ENCODE measurements at places on chromosomes 4 and X.

GRCh38 chr4:25769251-25769650 is 93.5 kb downstream of the SEL1L3 start:
- DNase-seq, result no peak

DNA sequence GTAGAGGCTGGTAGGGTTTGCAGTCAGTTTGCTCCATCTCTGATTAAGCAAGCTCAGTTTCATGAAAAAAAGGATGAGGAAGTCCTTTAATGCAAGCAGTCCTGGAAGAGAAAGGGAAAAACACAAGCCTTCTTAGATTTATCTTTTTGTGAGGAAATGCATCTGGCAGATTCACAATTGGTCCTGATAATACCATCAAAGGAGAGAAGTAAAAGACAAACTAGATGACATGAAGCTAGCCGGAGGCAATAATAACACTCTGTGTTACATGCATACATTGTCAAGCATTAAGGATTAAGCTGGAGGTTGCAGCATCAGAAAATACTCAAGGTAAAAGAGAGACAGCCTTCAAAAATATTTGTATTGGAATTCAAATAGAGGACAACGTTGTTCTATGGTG is 356.0 kb upstream of the TEX13C start:
- DNase-seq, result no peak

DNA sequence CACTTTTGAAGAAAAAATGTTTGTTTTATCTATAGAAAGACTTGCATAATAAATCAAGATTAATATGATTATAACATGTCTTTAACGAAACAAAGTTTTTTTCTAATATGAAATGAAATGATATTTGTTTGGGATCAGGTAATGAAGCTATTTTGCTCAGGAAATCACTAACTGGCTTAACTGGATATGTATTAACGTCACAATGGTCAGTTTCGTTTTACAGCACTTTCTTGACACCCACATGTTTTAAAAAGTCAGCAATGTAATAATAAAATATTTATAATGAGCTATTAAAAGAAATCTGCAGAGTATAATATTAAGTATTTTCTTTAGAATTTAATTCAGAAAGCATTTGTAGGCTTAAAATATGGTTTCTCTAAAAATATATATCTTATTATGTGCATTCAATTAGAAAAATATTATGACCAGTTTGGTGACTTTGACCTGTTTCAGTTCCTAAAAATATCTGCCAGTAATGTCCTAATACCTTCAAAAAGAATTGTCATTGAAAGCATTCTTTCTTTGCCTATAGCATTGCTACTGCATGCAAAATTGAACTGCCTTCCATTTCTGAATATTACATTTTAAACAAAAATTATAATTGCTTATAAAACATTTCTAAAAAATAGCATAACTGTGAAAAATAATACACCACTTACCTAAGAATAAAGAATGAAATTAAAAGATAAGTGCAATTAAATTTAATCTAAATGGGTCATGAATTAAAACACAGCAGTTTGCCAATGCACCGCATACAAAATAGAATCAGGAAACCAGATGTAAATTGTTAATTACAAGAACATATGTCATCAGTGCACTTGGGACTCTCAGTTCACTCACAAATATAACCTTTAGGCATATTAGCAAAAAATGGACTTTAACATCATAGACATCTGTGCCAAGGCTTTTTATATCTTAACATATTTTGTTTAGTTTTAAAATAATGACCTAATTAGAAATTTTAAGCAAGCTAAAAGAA is 31.6 kb downstream of the TIGD2 start:
- no peak for DNase-seq

DNA sequence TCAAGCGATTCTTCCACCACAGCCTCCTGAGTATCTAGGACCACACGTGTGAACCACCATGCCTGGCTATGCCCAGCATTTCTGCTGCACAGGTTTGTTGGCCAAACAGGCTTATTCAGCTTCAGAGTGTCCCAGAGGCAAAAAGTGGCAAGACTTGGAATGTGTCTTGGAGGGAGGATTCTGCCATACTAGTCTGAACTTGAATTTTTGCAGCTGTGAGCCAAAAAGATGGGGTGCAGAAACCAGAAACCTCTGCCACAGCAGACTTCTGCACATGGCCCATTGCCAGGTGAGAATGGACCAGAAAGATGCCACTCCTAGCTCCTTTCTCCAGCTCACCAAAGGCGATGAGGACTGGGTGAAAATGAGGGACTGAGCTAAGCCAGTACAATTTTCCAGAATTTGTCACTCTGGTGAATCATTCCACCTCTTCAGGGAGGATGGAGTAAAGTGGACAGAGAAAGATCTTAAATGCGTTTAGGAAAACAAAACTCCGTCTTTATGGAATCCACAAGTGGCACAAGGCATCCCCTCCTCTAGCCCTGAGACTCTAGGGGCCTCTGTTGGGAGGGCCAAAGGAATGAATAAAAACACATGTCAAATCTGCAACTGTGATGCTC is 369.1 kb upstream of the CLNK start:
- no peak for DNase-seq

DNA sequence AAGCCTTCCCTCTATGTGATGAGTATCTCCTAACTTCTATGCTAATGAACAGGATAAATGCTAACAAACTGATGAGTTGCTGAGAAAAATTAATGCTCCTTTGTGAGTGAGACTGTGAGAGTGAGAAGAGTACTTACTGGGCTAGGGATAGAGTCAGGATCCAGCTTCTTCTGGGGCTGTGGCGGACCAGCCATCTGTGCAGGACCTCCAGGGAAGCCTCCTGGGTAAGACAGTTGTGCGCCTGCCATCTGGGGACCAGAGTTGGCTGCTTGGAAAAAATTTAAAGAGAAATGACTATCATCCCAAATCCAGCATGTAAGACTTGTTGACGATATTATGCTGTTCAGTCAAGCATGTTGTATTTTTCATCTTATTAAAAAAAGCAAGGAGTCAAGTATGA is 21.0 kb downstream of the SEC24D start:
- DNase-seq, result no peak

GRCh38 chr4:177047070-177047850 is 254.5 kb upstream of the VEGFC start:
- peak; percentile 47 for DNase-seq

- DNase-seq, result no peak
Measured at GRCh38 chrX:134969726-134970125, 21.1 kb upstream of the SMIM10 start.

GRCh38 chr4:41881981-41882624 is 53.1 kb upstream of the TMEM33 start:
- DNase-seq, result no peak

DNA sequence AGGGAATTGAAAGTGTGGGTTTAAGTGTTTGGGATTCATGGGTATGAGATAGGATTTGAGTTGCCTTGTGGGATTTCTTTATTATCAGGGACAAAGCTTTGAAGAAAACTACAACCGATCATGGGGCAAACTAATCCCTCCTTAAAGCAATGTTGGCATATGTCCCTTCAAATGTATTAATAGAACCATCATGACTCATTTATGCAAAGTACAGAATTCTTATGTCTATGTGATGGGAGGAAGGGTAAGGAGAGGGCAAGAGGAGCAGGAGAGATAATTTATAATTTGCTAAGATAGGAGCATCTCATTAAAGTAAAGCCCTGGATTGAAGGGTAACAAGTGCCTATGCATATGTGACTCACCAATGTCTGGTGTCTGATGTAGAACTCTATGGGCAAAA is 94.2 kb downstream of the PHEX start:
- no peak for DNase-seq

GRCh38 chrX:46547857-46548256 is 2.6 kb upstream of the ZNF674 start:
- peak; percentile 19 for DNase-seq

DNA sequence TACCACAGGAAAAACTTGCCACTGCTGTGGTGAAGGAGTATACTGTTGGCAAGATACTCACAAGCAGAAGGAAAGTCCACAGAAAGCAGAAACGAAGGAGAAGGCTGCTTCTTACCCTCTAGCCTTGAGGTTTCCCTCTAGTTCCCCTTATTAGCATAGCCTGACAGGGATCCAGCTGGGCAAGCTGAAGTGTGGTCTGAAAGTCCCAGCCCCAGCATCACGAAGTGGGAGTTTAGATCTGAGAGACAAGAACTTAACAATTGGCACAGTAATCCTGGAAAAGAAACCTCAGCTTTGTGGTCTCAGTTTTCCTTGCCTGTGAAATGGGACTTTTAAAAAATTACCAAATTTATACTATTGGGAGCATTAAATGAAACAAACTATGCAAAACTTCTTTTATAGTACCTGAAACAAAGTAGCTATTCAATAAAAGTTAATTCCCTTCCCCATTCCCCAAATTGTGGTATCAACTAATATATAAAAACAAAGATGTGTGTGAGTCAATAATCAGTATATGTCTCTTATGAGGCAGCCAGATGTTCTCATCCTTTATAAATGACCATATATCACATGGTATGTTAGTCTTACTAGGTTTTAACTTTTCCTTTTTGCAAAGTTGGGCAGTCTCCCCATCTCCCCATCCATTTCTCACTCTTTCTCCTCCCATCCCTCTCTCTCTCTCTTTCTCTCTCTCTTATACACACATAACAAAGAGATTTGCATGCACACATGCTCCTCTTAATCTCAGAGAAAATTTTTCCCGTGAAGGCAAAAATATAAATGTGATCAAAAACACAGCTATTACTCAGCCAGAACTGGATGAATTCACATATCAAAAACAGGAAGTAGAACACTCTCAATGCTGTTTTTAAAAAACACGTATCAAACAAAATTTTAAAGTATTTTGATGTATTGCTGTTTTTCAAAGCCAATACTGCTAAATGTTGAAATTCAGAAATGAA is 57.8 kb downstream of the SCFD2 start:
- no peak for DNase-seq

GRCh38 chr4:165207016-165207430 is 338 bp upstream of the KLHL2 start:
- no peak for DNase-seq

GRCh38 chrX:107025545-107025944 is 25.5 kb upstream of the MORC4 start:
- no peak for DNase-seq

- DNase-seq, result no peak
Measured at GRCh38 chrX:133970076-133970475, 15.3 kb downstream of the GPC3 start.

GRCh38 chr4:4341861-4342650 is 44.8 kb upstream of the NSG1 start:
- DNase-seq, result no peak

- no peak for DNase-seq
Measured at GRCh38 chr4:114057746-114058145, 78.3 kb upstream of the ARSJ start.

DNA sequence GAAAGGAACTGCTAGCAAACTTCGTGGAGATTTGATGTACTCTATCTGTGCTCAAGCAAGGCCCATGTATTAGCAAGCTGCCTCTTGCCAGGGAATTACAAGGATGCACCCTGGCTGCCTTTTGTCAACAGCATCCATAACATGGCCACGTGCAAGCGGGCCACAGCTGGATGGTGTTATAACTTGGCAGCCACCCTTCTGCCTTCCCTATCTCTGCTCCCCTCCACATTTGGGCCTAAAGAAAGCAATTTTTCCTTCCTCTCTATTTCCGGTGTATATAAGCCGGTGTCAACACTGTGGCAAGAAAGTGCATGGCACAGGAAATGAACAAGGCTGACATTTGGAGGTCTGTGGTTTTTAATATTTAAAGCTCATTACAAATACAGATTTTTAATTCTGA is 94.8 kb downstream of the CLNK start:
- no peak for DNase-seq

GRCh38 chrX:134929808-134930207 is 61.0 kb upstream of the SMIM10 start:
- DNase-seq, result no peak

DNA sequence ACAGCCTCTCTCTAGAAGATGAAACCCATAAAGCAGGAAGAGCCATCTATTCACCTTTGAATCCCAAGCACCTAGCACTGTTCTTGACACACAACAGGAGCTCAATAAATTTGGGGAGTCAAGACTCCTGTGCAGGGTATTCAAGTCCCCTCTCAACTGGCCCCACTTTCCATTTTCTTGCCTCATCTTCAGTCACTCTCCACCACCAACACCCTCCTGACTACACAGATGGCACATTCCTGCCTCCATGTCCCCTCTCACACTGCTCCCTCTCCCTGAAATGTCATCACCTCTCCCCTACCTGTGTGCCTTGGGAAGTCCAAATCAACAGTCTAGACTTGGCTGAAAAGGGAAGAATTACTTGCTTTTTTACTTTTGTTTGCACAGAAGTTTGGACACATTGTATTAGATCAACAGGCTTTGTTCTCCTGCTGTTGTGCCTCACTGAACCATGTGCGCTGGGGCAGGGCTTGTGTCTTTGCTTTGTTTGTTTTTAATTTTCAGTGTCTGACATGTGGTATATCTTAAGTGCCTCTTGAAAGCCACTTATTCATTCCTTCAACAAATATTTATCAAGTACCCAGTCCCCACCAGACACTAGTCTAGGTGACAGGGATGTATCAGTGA is 85.1 kb downstream of the APBB2 start:
- no peak for DNase-seq

DNA sequence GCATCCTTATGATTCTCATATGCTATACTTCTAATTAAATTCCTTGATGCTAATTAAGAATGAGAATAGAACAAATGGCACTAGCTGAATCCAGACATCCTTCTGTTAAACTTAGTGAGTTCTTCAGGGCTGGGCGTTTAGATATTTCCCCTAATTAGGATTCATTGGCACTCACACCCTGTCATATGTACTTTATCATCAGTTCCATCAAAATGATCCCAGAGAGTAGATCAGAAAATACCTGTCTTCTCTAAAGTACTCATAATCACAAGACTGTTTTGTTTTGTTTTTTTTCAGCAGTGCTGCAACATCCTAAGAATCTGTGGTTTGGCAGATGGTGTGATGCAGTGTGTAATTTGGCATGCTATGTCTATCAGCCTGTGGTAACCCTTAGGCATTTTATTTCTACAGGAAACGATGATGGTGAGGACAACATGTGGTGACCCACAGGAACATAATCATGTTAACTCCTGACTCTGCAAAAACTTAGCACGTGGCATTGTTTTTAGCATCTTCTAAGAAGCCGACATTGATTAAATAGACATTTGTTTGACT is 2528.4 kb downstream of the ARAP2 start:
- DNase-seq, result no peak

GRCh38 chrX:121570072-121570841 is 522.8 kb downstream of the GLUD2 start:
- no peak for DNase-seq

DNA sequence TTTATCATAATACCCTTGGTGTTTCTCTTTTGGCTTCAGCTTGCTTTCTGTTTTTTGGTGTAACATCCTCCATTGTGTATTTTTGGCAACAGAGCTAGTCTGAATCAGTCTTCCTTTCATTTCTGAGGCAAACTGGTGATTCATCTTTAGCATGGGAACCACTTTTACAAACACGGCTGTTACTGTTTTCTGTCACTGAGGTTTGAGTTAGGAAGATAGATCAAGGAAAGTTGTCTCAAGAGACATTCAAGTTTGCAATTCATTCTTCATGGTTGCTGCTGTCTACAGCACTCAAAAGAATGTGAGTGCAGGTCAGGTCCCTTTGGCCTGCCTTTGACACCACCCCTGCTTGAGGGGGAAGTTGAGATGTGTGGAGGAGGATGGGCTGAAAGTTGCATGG is 36.3 kb downstream of the IL21 start:
- DNase-seq, result no peak
